Osteocyte (in vitro differentiated cells): ENCODE measurements at places on chromosomes 2 and 18. TPM values are rescaled to one million over a fixed set of nuclear protein-coding genes. Genes with fewer than 3 reads are reported as not detected.

The REG1B gene
- not detected in 2 replicates for total RNA-seq

- DNase-seq = no peak
These were observed 257.3 kb downstream of the BCL2 start for GRCh38 chr18:63062246-63062645.

The KCNK3 gene
- 8.5 and 10.1 TPM in 2 replicates for total RNA-seq

The PRSS56 gene
- not detected in 2 replicates for total RNA-seq

The TLX2 gene
- not detected in 2 replicates for total RNA-seq

GRCh38 chr2:218016810-218017209, 14.0 kb upstream of the TNS1 start:
- DNase-seq = no peak

GRCh38 chr2:66301022-66301766, 133.7 kb upstream of the MEIS1 start:
- no peak for DNase-seq

DNA sequence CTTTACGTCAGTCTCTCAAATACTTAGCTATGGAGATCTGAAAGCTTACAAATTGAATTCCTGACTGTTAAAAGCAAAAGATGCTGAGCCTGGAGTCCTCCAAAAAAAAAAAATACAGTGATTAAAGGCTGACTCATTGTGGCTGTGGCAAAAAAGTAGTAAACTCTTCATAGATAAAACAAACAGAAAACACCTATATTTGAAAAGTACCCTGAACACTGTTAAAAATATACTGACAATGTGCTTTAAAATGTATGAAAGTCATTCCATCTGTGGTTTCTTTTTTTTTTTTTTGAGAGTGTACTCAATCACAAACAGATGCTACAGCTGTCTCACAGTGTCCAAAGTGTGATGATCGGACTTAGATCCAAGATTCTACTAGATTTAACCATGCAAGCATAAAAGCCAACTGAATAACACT, 267.6 kb upstream of the CYP26B1 start:
- no peak for DNase-seq

DNA sequence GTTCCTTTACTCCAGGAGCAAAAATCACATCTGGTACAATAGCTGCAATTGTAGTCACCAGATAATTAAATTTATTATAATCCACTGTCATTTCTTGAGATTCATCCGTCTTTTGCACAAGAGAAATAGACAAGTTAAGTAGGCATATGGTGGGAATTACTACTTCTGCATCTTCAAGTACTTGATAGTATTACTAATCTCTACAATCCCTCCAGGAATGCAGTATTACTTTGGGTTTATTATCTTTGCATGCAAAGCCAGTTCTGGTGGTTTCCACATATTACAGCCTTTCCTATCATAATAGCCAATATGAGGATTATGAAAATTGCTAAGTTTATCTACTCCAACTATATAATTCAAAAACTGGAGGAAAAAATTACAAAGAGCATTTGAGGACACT, 254.1 kb downstream of the IKZF2 start:
- no peak for DNase-seq

- no peak for DNase-seq
These were observed 26.2 kb downstream of the TAF4B start for GRCh38 chr18:26252411-26252810.

The ZNF2 gene
- 5.5 and 5.8 TPM in 2 replicates for total RNA-seq

The ALPG gene
- not detected in 2 replicates for total RNA-seq

GRCh38 chr2:113901943-113902342, 12.1 kb downstream of the ACTR3 start:
- DNase-seq = no peak

- no peak for DNase-seq
These were observed 1.6 kb upstream of the PUM2 start for GRCh38 chr2:20352230-20352578.

The PMS1 gene
- total RNA-seq = 31.6 and 36.8 TPM in 2 replicates
